ENCODE measurements at places on chromosomes 6 and 20.
A peak's percentile ranks its signal among the peaks of the same experiment; 100 is the strongest.

- no peak for DNase-seq
These were observed 33.3 kb upstream of the TGM2 start for GRCh38 chr20:38198238-38198861.

DNA sequence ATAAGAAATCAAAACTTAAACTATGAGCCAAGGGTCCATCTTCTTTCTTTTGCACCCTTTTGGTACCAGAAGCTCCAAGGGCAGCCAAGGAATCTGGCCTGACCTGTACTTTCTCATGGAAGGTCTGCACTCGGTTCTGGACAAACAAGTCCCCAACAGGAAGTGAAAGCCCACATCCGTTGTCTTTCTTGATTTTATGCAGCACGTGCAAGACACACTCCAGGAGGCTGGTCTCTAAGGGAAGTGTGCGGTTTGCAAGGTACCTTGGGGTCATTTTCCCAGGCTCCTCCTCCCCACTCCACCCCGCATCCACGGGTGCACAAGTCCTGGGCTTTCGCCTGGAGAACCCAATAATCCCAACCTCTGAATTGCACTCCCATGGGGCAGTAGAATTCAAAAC is 101.9 kb downstream of the NFATC2 start:
- no peak for DNase-seq

DNA sequence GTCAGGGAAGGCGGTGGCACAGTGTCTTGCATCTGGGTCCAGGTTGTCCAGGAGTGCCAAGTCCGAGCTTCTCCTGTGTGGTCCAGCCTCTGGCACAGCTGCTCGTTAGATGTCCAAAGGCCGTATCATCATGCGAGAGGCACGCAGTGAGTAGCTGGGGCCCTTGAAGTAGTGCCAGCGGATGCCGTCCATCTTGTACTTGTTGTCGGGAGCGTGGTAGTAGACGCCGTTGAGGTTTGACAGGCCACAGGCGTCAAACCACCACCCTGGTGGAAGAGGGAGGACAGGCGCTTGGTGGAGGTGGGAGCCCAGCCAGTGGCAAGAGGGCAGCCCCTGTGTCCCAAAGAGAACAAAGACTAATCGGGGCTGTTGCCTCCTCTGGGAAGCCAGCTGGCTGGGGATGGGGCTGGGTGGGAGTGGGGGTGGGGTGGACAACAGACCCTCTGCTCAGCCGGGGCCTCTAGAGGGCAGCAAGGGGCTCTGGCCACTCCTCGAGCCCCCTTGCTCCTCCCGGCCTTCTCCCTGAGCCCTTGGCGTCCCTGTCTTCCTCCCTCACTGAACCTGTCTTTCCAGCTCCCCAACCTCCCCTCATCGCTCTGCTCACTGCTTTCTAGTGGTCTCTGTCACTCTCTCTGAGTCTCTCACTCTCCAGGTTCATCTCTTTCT is 39.5 kb downstream of the FAM110A start:
- no peak for DNase-seq

GRCh38 chr6:122511193-122511924 is 39.8 kb upstream of the SERINC1 start:
- DNase-seq, result no peak

DNA sequence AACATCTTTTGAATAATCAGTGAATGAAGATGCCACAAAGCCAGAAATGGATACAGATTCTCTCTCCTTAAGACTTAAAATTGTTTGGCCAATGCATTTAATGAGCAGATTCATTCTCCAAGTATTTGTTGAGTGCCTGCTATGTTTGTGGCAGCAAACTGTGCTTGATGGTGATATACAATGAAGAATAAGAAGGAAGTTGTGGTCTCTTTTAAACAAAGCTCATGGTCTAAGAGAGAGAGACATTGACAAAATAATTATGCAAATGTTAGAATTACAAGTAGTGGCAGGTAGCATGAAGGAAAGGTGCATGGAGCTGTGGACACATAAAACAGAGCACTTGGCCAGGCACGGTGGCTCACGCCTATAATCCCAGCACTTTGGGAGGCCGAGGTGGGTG is 28.3 kb downstream of the NFATC2 start:
- DNase-seq, result no peak

GRCh38 chr6:169083508-169083874 is 170.2 kb downstream of the THBS2 start:
- no peak for DNase-seq

- no peak for DNase-seq
These were observed 12.7 kb downstream of the EDEM2 start for GRCh38 chr20:35134472-35134871.

- DNase-seq, result no peak
These were observed 84.0 kb upstream of the SMLR1 start for GRCh38 chr6:130743175-130743574.

GRCh38 chr6:52125139-52125538 is 37.7 kb upstream of the PKHD1 start:
- DNase-seq, result no peak

DNA sequence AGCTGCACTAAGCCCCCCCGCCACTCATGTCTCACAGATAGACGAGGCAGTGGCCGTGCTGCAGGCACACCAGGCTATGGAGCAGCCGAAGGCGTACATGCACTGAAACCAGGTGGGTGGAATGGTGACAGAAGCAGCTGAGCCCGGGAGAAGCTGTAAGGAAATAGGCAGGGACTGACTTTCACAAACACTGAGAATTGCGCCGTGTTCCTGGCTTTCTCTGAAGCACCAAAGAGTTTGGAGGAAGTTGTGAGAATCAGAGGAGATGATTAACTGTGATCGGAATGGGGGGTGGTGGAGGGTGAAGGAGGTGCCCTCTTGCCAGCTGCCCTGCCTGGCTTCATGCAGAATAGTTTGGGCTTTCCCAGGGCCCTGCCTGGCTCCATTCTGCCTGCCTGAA is 21.6 kb downstream of the TOMM34 start:
- no peak for DNase-seq

DNA sequence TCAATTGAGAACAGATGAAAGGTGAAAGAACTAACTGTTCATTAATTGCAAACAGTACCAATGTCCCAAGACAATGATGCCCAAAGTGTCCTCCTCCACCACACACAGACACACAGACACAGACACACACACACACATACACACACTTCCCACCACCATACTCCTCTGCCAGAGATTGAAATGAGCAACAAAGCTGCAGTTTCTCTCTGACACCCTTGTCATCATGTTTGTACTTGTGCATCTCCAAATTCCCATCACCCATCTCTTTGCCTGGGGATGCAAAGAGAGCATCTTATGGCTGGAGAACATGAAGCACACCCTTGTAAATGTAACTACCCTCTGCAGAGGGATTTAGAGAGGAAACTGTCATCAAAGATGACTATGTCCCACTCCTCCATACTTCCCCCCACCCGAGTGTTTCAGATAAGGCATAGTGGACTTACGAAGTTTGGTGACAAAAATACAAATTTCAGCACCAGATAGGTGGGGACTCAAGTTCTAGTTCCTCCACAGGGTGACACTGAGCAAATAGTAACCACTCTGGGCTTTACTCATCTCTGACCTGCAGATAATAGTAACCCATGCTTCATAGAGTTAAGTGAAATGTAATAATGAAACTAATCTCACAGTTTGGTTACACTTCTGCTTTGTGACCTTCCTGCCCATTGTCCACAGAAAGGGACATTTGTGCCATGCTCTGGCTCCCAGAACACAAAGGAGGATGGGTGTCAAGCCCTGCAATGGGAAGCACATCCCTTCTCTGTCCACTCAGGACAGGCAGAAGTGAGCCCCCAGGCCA is 8.7 kb downstream of the MAFB start:
- no peak for DNase-seq

GRCh38 chr6:11462742-11463397 is 74.7 kb upstream of the TMEM170B start:
- DNase-seq, result no peak

- peak; percentile 42 for DNase-seq
These were observed 945 bp downstream of the PHF10 start for GRCh38 chr6:169723200-169723909.

GRCh38 chr6:127686084-127686483 is 109.1 kb downstream of the C6orf58 start:
- no peak for DNase-seq

DNA sequence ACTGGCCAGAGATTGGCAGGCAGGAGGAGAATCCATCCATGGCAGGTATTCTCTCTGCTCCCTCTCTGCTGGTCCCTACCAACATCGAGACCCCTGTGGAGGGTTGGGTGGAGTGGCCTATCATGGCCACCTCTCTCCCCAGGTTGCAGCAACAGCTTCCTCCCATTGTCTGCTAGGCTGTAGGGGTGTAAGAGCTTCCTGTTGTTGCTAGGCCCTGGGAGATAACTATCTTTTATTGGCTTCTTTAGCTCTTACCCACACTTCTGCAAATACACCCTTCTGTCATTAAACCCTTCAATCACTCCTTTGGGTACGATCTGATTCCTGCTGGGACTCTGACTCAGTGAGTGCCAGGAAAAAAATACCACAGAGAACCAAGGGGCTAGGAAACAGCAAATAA is 66.6 kb upstream of the FAM184A start:
- DNase-seq, result no peak

- DNase-seq, result no peak
These were observed 4.6 kb downstream of the VARS2 start for GRCh38 chr6:30918670-30919069.
